Suppressor macrophage treated with lipopolysaccharide for 1 hour (primary cell): ENCODE measurements at places on chromosomes 5 and 9.

DNA sequence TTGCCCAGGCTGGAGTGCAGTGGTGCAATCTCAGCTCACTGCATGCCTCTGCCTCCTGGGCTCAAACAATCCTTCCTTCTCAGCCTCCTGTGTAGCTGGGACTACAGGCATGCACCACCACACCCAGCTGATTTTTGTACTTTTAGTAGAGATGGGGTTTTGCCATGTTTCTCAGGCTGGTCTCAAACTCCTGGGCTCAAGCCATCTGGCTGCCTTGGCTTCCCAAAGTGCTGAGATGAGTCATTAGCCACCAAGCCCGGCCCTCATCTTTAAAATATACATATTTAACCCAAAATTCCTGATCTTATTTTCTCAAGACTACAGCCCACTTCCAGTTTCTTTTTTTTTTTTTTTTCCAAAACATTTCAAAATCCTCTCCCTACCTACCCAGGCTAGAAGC is 31.7 kb upstream of the MINAR2 start:
- DNase-seq, result no peak

DNA sequence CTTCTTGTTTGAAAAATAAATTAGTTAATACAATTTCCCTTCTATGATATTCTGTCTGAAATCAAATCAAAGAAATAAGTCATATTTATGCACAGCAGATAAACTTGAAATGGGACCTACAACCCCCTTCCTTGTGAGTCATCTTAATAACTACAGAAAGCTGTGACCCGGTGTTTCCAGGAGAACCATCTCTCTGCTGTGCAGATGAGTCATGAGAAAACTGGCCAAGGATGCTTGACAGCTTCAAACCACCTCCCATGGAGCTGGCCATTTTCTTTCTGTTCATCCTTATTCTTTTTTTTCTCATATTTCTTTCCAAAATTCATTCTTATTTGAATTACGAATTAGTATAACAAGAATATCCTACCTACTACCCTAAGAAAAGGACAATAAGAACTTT is 43.4 kb upstream of the NR4A3 start:
- peak; percentile 75 for DNase-seq

- DNase-seq, result no peak
These were observed 104.2 kb upstream of the MVB12B start for GRCh38 chr9:126222363-126222834.

- no peak for DNase-seq
These were observed 1318.3 kb upstream of the DMAC1 start for GRCh38 chr9:9117866-9118265.

GRCh38 chr5:56360816-56361215 is 127.7 kb upstream of the ANKRD55 start:
- no peak for DNase-seq

- no peak for DNase-seq
These were observed 78.4 kb downstream of the SFXN1 start for GRCh38 chr5:175556794-175557193.

- peak; percentile 86 for DNase-seq
These were observed 16.9 kb downstream of the PTTG1 start for GRCh38 chr5:160438316-160439204.

DNA sequence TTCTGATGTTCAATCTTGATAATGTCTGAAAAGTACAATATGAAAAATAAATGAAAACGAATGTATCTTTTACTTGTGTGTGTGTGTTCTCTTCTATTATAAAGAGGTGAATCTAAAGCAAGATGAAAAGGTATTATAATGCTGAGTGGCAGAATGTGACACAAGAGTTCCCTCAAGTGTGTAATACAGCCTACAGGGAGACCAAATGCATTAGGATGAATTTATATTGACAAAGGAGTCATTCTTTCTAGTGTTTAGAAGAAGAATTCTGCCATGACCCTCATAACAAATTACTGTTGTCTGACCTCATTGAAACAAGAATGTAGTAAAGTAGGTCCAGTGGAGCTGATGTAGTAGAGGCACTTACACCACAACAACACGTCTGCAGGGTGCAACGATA is 1119.0 kb upstream of the CDH10 start:
- DNase-seq, result no peak

- no peak for DNase-seq
These were observed 49.9 kb upstream of the IL13 start for GRCh38 chr5:132608107-132608506.

- no peak for DNase-seq
These were observed 579 bp downstream of the ADAMTS16 start for GRCh38 chr5:5140479-5141338.

GRCh38 chr5:168612996-168613395 is 33.8 kb upstream of the PANK3 start:
- DNase-seq, result no peak

- no peak for DNase-seq
These were observed 30.1 kb upstream of the LRRC14B start for GRCh38 chr5:160921-161802.

DNA sequence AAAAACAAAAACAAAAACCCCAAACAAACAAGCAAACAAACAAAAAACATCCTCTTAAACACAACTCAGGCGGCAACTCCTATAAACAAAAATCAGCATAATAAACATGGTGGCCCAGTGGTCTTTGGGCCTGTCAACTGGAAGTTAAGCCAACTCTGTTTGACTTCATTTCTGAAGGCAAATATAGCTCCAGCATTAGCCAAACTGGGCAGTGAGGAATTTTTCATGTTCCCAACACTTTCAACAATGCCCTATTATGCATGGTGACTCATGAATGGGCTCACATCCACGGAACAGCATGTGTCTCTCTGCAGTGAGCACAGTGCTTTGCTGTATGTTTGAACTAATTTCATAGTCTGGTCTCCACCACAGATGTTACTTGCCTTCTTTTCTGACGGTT is 143.9 kb upstream of the STC2 start:
- DNase-seq, result no peak

DNA sequence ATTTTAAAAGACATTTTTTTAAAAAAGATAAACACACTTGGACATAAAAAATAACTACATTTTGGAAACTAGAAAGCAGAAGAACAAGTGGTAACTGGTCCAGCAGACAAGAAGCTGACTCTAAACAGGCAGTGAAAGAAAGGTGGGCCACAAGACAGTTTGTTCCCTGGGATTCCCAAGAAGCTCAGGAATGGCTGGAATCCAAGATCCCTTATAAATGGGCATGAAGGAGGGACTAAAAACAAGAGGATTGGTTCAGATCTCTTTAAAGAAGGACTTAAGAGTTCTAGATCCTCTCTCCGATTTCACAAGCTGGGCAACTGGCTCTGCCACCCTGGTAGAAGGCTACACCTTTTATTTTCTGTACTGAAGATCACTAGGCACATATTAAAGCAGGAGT is 102.8 kb downstream of the ARL15 start:
- DNase-seq, result no peak

GRCh38 chr9:120513825-120514396 is 66.1 kb downstream of the CDK5RAP2 start:
- DNase-seq, result no peak

DNA sequence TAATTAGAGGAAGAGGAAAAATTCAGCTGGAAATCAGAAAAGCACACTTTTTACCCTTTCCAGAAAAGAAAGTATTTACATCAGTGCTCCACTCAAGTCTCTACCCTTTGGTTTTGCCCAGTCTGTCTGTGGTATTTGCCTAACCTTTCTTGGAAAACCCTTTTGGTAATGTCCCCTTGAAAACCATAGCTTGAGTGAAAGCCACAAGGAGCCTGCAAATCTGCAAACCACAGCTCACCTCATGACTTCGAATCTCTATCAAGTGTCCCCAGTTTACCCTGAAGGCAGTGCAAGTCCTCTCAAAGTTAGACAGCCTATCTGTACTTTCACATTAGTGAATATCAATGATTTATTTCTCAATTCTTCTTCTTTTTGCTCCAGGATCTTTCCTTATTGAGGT is 162.1 kb upstream of the TSLP start:
- DNase-seq, result no peak

DNA sequence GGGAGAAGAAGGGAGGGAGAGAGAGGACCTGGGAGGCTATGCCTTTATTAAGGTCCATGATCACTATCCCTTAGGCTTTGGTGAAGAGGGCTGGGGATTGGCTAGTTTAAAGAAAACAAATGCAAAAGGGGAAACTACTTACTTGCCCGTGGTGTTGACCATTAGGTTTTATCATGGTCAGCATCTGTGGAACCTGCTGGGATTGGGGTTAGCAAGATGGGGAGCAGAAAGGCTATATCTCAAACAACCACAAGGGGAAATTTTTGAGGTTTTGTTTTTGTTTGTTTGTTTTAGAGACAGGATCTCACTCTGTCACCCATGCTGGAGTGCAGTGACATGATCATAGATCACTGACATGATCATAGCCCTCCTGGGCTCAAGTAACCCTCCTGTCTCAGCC is 9.0 kb upstream of the RAD23B start:
- no peak for DNase-seq

DNA sequence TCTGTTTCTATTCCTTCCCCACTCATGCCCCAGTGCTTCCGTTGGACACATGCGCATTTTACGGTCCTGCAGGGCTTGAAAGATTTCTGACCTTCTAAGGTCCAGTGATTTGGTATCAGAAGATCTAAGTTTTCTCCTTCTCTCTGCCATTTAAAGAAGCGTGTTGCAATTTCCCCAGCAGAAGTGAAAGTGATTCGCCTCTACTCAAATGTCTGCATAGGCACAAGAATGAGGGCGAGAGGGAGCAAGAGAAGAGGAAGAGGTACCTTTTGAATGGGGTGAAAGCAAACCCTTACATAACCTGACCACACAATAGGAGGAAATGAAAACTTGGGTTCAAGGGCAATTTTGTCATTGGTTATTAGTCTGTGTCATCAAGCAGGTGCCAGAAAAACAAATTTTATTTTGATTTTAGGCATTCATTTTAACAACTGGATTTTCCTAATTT is 31.7 kb upstream of the NR3C1 start:
- peak; percentile 87 for DNase-seq
